ENCODE measurements at places on chromosomes 6 and 20.
A peak's percentile ranks its signal among the peaks of the same experiment; 100 is the strongest.

DNA sequence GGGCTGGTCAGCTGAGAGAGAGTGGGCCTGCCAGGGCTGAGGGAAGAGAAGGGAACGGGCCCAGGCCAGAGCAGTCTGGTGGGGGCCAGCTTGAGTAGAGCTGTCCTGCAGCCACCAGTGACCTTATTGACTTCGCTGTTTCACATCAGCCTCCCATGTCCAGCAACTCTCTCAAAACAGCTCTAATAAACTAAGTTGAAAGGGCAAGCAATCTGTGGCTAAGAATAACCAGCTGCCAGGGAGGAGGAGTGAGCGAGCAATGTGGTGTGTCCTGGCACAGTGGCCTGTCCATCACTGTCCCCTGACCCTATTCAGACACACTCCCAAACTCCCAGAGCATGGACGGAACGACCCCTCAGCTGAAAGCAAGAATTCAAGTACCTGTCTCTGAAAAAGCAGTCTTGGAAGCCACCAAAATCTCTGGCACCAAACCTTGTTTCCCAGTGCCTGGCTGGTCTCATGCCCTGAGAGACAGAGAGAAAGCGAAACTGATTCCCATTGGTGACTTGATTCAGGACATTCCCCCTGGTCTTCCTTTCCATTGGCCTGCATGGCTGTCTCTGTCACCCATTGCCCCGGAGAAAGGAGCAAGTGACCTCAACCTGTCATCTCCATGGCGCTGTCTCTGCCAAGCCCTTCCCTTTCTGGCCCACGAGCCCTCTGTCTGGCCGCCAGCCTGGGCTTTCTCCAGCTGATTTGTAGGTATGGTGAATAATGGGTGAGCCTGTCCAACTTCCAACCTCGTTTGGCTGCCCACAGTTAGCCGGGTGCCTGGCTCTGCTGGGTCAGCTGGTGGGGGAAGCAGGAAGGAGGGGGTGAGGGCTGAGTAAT is at the start of gene DDO:
Gene DDO (minus strand): TSS at position 490 of the 831 bp plus-strand sequence. CDS start 2,113 bp downstream, outside the sequence.
- DNase-seq = peak; percentile 88

- DNase-seq = no peak
These were observed 28.7 kb downstream of the LAMA4 start for GRCh38 chr6:112225691-112226090.

DNA sequence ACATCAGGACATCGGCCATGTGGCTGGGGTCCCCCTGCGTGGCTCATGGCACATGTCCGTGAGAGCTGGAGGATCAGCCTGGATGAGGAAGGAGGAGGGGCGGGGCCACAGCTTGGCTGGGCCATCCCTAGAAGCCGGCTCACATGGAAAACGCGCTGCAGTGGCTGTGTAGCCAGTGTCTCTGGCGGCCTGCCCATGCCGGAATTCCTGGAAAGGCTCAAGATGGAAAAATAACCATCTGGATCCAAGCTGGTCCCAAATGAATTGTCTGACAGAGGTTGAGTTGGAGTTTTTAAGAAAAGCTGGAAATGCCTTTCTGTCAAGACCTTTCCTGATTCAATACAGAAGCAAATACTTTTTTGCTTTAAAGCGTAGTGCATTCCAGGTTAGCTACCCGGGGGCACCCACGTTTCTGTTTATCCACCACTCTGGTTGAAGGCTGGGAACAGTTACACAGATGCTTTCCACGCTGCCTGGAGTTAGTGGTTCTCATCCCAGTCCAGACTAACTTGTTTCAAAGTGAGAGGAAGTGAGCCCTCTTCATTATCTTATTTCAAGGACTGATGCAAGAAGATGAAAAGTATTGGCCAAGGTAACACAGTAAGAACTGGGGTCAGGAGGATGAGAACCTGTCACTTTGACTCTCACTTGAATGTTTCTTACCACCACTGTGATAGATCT is 99.0 kb downstream of the GMPR start:
- peak; percentile 33 for DNase-seq

GRCh38 chr6:40342723-40343122 is 244.4 kb downstream of the LRFN2 start:
- no peak for DNase-seq

- DNase-seq = no peak
These were observed 9.0 kb upstream of the PRDM1 start for GRCh38 chr6:106077170-106077569.

DNA sequence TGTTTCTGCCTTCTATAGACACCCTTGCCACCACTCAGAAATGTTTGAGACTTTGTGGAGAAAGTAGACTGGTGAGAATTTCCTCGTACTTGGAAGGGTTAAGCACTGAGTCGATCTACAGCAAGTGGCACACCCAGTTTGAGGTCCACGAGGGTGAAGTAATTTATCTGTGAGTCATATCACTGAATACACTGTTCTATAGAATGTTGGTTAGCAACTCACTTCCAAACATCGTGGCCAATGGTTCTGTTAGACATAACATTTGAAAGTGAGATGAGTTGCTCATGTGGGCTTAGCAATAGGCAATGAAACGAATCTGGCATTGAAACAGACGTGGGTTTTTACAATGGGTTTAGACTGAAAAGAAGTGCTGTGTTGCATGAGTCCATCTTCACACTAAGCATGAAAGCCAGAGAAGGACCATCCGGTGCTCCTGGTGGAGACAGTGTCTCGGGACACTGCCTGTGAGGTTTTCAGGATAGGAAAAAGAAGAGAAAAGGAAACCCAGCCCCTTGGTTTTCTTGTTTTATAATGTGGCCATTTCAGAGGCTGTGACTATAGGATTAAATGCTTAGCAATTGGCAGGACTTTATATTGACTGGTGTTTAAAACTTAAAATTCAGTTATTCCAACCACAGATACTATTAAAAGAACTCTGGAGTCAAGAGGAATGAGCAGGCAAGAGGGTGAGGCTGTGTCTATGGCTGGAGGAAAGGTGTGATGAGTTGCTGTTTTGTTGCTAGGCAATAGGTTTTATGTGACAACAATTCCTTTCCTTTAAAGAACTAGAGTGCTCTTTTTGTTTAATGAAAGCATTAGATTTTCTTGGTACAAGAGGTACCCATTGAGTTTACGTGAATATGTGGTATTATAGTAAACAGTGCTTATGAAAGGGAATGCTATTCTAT is 31.0 kb upstream of the EZR start:
- DNase-seq = no peak

Measured in C1 segment of cervical spinal cord (tissue), 14 donors.